Activated CD4-positive, alpha-beta memory T cell treated with anti-CD3 and anti-CD28 coated beads for 36 hours (primary cell): ENCODE measurements at places on chromosomes 6 and 20.
A peak's percentile ranks its signal among the peaks of the same experiment; 100 is the strongest.

- no peak for DNase-seq
Measured at GRCh38 chr6:45537539-45537938, 159.8 kb upstream of the SUPT3H start.

DNA sequence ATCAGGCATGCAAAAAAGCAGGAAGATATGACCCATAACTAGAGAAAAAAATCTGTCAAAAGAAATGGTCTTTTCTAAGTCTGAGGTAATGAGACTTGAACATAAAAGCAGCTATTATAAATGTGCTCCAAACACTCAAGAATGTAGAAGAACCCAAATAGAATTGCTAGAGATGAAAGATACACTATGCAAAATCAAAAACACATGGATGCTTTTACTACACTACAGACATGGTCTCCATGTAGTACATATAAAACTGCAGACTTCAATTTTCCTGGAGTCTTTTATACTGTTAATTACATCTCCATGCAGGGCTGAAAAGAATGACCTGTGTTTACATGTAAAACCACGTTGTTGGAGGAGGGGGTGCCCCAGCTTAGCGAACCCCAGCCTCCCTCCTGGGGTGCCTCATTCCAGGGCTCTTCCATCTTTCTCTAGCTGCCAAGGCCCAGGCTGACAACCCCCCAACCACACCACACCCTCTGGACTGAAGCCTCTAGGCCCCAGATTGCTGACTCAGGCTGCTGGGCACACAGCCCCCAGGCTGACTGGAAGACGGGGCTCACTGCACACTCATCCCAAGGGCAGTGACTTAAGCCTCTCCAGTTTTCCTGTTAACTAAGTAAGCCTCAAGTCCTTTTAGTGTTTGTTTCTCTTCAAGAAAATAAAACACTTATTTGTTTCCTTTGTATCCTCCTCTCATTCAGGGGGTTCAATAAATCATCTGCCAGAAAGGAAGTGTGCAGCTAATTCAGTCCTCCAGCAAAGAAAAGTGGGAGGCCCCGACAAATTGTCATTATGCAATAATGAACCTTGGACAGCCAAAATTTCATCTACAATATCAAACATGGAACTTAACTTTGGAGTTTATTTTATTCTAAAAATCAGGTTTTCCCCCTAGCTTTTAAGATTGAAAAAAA is 26.0 kb upstream of the PLAGL1 start:
- DNase-seq: no peak

DNA sequence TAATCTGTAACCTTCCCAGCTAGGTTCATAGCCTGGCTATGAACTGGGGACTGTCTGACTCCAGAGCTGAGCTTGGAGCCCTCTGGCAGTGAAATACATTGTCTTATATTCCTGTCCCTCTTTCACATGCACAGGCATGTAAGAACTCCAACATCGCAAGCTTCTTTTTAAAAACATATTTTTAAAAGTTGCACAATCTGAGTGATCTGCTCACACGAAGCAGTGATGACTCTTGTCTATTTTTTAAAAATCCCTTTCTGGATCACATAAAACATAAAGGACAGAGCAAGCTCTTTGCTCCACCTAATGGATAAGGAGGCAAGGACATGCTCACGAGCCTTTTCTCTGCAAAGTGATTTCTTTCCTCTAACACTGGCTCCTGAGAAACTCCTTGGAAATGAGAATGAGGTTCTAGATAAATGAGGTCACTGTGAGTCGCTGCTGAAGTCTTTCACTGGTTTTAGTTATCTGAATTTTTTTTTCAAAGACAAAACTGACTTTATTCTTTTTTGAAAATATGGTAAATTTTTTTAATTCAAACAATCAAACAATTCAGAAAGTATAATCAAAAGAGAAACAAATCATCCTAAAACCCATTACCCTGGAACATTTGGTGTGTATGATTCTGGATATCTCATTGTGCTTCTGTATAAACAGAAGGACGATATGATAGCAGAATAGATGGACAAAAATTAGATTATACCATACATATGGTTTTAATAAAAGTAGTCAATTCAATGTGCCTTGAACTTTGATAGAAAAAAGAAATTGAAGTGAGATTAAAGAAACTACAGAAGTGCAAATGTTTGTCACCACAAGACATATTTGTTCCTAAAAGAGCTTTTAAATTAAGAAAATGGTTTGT is 30.8 kb downstream of the IL20RA start:
- DNase-seq: no peak

DNA sequence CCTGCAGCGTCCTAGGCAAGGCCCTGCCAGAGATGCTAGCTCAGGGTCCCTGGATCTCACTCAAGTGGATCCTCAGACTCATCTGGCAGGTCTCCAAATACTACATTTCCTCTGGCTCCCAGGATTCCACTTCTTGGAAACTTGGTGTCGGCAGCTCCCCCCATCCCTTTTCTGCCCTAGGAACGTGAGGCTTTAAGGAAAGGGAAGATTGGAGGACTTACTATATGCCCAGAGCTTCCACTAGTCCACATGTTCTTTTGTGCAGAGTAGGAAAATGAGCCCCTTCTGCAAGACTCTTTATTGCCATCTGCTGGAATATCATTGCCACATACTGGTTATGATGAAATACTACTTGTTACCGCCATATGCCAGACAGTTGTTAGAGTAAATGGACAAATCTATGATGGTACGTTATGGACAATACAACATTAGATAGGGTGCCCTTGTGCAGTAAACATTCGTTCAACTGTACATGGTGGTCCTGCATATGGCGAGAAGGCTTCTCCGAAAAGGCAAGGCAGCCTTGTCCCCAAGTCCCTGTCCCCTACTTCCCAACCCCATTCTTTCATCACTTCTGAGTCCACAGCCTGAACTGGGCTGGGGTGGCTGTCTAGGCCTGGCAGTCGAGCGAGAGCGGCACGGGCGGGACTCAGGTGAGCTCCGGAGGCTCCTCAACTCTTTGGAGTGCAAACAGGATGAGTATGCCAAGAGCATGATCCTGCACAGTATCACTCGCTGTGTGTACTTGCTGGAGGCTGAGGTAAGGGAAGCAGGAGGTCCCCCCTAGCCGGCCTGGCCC is 780 bp downstream of the ARMC12 start:
- DNase-seq: no peak

DNA sequence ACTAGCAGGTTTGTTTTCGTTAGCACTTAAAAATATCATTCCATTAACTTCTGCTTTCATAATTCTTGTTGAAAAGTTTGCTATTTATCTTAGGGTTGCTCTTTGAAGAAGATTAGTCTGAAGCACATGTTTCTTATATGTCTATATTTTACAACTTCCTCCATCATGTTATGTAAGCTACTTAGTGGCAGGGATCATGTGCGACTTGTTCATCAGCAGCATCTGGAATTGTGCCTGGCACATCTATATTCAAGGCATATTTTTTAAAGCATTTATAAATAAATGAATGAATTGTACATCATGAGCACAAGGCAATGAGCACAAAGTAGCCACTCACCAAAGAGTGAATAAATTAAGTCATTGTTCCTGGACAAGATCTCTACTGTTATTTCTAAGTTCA is 187.2 kb upstream of the COL21A1 start:
- DNase-seq: no peak

- DNase-seq: no peak
Measured at GRCh38 chr6:63188828-63189227, 22.4 kb upstream of the FKBP1C start.

DNA sequence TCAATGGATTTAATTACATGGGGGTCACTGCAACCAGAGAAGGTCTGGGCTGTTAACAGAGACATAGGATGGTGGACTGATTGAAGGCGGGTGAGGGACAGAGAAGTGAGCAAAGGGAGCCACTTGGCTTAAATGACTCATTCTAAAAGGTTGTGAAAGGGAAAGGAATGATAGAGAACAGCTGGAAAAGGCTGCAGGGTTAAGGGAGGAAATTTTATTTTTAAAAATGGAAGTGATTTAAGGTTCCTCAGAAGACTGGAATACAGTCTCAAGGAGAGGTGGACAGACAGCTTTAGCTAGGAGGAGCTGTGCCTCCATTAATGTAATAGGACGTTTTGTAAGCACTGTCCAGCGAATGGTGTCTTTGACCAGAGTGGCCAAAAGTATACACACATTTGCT is 46.7 kb downstream of the RGS17 start:
- DNase-seq: no peak

DNA sequence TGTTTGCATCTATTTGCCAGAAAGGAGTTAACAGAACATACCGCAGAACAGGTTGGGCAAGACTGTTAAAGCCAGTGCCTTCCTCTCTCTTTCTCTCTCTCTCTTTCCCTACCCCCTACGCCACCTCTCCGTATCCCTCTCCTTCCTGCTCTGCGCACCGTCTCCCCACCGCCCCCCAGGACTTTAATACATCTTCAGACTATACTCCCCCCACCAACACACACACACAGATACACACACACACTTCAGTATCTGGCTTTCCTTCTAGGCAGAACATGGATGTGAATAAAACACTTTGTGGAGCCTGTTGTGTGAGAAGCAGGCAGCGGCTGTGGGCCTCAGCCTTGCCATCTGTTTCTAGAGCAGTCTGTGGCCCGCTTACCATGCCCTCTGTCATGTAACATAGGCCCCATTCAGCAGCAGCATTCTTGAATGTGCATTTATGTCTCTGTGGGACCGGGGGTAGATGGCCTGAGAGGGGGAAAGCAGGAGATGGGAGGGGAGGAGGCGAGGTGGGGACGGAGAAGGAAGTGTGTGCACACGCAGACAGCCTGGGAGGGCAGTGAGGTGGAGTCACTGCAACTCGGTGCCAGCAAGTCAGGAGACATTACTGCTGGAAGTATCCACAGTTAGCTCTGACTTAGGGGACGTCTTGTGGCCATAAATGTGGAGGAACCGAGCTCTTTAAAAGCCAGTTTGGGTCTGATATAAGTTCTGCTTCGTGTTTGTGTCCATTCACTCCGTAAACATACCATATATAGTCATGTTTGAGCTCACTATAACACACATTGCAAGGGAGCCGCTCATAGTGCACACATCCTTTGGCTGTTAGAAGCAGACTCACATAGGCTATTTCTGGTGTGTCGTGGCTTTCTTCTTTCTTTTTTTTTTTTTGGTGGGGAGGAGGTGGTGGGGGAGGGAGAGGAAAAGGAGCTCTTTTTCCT is 38.4 kb downstream of the RREB1 start:
- no peak for DNase-seq

GRCh38 chr6:109172101-109172746 is 76.9 kb downstream of the CEP57L1 start:
- DNase-seq: no peak

DNA sequence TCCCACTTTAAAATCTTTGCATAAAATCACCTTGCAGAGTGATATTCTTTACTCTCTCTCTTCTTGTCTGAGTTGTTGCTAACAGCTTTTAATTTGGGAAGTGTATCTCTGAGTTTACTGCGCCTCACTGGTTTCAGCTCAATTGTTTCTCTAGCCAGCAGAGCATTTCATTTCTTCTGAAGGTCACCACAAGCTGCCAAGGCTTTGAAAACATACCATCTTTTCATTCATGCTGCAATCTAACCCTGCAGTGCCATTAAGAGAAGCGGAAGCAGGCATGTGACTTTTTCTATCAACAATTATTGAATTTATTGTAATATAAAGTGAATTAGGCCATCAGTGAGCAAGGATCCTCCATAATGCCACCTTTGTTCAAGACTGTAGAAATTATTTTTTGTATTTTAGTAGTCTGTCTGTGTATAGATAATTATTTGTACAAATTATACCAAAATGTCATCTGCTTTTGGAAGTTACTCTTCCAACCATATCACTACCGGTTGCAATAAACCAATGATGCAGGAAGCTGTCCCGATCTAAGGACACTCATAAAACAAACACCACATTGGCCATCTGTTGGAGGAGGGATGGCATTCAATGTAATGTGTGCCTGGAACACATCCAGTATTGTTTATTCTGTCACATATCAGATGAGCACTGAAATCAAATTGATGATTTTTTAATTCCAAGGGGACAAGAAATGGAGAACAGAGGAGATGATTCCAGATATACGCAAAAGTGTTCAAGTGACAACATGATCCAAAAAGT is 26.8 kb downstream of the HS3ST5 start:
- no peak for DNase-seq

DNA sequence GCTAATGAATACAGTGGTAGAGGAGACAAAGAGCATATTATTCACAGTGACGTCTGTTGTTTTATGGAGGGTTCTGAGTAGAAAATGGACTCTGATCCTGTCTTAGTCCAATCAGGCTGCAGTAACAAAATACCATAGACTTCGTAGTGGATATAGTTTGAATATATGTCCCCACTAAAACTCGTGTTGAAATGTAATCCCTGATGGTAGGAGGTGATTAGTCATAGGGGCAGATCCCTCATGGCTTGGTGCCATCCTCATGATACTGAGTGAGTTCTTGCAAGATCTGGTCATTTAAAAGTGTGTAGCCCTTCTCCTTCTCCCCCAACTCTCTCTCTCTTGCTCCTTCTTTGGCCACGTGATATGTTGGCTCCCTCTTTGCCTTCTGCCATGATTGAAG is 82.5 kb downstream of the CD83 start:
- no peak for DNase-seq

GRCh38 chr6:28865401-28866204 is 58.2 kb downstream of the TRIM27 start:
- DNase-seq: peak; percentile 80

GRCh38 chr6:113432521-113433334 is 424.4 kb upstream of the MARCKS start:
- DNase-seq: no peak

- no peak for DNase-seq
Measured at GRCh38 chr6:73983367-73983766, 287.4 kb downstream of the CD109 start.

DNA sequence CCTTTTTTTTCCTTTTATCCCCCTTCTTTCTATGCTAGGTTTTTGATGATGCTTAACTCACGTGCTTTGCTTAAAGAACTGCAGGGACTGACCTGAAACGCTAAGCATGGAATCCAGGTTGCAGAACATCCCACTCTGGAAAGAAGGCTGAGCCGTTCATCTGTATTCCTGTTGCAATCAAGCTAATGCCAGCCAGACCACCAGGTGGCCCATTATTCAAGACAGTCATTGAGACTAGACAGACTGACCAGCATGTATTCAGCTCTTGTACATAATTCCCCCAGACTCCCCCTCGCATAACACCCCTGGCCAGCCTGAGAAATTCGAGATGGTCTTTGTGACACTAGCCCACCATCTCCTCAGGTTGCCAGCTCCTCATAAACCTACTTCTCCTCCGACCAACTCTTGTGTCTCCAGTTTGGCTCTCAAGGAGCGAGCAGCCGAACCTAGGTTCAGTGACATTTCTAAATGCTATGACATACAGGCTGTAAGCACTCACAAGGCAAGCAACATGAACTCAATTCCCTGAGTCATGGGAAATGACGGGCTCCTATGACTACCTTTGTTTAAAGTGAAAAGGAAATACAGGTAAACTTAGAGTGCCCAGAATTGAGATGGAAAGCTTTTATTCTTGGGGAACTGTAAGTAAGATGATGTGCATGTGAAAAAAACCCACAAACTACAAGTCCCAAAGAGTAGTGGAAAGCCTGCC is 309.3 kb upstream of the CDYL start:
- no peak for DNase-seq
